ENCODE measurements at places on chromosomes 7 and 10.

- DNase-seq, result no peak
Observed at GRCh38 chr10:34766811-34767494, 48.1 kb downstream of the PARD3 start.

GRCh38 chr10:17028798-17029197, 100.8 kb downstream of the CUBN start:
- DNase-seq, result no peak

DNA sequence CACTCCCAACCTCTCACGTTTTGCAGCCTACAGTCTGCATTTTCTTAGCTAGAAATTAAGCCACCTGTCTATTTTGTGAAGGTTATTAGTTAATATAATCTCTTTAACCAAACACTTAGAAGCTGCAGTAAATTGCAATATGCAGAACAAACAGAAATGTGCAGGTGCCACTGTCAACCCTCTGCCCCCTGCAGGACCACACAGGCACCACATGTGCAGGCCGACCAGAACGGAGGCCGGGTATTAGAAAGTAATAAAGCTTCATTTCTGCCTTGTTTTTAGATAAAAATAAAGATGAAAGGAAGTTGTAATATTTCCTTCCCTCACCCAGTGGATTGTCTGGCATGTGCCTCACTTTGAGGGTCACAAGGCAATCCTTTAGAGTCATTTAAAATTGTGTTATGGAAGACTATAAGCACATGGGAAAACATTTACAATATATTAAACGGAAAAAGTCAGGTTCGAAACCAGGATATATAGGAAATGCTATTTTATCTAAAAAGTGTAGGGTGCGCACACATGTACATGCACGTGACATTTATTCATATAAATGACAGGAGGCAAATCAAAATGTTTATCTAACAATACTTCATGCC, 158.2 kb downstream of the ARHGAP12 start:
- no peak for DNase-seq

- no peak for DNase-seq
Observed at GRCh38 chr10:76302481-76302880, 871.1 kb downstream of the LRMDA start.

DNA sequence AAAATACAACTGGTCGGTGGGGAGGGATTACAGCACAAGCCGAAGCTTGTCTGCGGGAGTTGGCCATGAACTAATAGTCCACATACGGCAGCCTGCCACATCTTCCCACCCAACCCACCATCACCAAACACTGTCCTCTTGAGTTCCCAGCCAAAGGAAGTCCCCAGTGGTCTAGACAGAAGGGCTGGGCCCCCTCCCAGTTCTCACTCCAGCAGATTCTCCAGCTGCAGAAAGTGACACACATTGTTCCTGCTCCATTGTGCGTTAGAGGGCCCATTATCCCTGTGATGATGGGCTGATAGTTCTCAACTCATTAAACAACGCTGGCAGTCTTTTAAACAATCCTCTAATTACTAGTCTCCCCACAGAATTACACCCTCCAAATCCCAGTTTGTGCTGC, 148.0 kb downstream of the FGFR2 start:
- DNase-seq, result no peak

DNA sequence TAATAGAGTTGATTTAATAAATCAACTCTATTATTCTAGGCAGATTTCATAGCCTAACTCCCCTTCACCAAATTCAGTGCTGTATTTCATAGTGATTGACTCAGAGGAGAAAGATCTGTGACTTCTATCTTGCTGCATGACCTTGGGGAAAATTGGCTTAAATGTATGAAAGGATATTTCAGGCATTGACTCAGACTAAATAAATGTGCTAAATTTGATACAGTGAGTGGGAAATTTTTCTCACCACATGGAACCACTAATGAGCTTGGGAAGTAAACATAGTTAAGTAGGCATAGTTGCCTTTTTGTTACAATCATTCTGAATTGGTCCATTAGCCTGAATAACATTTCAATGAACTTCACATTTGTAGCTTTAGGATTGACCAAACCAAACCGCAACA, 89.0 kb upstream of the PRPS1L1 start:
- DNase-seq, result no peak

- DNase-seq, result no peak
Observed at GRCh38 chr7:19116121-19117090, 1.0 kb downstream of the TWIST1 start.

DNA sequence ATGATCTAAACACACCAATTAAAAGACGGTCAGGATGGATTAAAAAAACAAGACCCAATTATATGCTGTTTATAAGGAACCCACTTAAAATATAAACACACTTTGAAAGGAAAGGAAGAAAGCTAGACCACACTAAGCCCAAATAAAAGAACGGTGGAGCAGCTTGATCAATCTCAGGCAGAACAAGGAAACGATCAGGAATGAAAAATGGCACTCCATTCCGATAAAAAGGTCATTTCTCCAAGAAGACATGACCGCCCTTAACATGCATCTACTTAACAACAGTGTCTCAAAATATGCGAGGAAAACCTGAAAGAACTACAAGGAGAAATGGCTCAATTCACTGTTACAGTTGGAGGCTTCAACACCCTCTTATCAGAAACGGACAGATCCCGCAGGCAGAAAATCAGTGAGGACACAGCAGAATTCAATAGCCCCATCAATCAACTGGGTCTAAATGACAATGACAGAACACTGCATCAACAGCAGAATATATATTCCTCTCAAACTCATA, 210.0 kb downstream of the MAD1L1 start:
- DNase-seq, result no peak

- DNase-seq, result no peak
Observed at GRCh38 chr10:35056133-35056532, 34.0 kb downstream of the CUL2 start.

GRCh38 chr7:67484244-67484751, 487.7 kb downstream of the TYW1 start:
- DNase-seq, result no peak

DNA sequence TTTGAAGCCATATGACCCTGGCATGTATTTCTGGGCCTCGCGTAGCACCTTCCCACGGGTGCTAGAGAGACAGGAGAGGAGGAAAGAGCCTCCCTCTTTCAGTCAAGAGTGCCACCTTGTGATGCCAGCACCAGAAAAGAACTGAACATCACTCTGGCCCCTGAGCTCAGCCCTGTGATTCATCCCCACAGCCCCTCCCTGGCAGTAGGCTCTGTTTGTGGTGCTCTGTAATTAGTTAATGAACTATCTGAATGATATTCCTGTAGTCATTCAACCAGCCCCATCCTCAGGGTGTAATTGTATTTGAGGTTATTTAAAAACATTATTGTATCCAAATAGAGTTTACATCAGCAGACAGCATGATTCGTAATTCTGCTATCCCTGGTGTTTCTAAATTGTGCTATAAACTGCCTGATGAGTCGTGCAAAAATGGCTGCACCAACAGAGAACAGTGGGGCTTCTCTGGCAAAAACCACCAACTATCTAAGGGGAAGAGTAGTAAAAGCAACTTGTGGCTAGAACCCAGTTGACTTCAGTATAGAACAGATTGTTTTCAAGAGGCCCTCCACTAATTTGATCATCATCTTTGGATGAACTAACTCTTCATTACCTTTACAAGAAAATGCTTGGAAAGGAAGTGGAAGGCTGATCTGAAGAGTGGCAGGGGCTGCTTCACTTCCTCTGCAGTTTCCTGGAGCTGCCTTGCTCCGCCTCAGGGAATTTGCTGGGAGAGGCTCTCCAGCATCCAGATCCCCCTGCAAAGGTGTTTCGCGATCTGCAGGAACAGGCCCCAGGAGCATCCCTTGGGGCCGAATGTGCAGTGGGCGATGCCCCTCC, 23.7 kb upstream of the TIAL1 start:
- no peak for DNase-seq

GRCh38 chr10:123906884-123907652, 15.5 kb upstream of the CPXM2 start:
- no peak for DNase-seq

DNA sequence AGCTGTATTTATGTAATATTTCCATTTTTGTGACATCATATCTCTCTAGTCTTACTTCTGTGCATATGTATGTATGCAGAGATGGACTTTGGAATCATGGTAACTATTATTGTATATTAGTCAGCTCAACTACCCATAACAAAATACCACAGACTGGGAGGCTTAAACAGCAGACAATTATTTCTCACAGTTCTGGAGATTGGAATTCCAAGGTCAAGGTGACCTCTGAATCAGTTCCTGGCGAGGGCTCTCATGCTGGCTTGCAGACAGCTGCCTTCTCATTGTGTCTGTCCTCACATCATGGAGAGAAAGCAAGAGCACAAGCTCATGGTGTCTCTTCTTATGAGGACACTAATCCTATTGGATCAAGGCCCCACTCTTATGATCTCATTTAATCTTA, 79.1 kb downstream of the RAMP3 start:
- no peak for DNase-seq

- DNase-seq, result no peak
Observed at GRCh38 chr10:71647526-71648253, 71.9 kb downstream of the C10orf105 start.

- DNase-seq, result no peak
Observed at GRCh38 chr10:71211053-71211452, 1.3 kb upstream of the UNC5B start.

DNA sequence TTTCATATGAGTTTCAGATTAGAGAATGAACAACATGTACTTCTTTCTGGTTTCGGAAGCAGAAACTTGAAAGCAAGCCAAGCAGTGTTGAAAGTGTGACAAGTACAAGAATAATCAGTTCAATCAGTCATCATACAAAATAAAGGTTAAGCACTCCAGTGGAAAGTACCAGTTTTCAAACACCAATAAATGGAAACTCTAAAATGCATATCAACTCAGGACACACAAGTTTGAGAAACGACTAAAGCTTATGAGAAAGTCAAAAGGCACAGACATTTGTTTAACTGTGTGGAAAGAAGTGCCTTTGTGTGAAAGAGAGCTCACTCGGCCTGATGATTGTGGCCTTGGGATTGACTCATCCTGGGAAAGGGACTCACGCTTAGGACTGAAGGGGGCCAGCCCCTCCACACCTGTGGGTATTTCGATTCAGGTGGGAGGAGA, 60.6 kb upstream of the AKR1C1 start:
- no peak for DNase-seq

DNA sequence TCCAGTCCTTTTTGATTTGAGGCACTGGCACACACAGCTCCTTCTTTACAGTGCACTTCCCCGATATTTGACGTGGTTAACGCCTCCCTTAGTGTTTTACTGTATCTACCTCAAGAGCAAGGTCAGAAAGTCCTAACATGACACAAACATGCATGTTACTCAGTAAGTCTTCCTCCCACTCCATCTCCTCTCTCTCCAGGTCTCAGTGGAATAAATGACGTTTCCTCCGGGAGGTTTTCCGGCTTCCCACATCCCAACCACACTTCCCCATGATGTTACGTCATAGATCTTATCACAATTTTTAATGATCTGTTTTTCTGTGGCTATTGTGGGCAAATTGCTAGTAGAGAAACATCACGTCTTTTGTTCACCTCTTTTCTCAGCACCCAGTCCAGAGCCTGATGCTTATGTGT, 165.7 kb downstream of the PTPN20 start:
- no peak for DNase-seq

- DNase-seq, result no peak
Observed at GRCh38 chr10:101896225-101896877, 52.8 kb upstream of the KCNIP2 start.

GRCh38 chr10:129621062-129621461, 154.0 kb downstream of the MGMT start:
- no peak for DNase-seq

DNA sequence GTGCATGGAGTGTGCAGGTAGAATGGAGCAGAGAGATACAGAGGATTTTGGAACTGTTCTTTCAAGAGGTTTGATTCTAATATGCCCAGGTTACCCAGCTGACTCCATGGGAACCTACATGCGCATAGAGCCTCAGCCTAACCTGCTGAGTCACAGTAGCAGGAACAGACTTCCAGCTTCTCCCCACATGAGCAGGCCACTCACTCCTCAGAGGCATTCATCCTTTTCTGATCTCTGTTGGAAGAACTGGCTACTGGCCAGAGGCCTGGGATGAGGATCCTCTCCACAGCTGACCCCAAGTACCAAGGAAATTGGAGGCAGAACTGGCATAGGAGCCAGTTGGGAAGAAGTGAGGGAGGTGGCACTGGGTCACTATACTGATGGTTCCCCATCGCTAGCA, 17.9 kb upstream of the CCSER2 start:
- no peak for DNase-seq

DNA sequence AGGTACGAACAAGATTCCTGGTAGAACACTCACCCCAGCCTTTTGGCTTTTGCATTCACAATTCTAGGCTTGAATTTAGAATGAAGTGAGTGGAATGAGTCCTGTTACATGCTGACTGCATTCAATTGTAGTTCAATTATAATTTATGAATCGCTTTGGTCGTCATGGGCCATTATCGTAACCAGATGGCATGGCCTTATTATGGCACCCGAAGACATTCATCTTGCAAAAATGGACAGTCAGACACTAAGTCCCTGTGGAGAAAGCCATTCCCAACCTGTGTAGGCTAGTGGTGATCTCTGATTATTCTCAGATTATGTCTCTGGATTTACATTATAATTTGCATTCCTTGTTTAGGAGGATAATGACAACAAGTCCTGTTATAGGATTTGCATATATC, 292.4 kb upstream of the NPSR1 start:
- no peak for DNase-seq

DNA sequence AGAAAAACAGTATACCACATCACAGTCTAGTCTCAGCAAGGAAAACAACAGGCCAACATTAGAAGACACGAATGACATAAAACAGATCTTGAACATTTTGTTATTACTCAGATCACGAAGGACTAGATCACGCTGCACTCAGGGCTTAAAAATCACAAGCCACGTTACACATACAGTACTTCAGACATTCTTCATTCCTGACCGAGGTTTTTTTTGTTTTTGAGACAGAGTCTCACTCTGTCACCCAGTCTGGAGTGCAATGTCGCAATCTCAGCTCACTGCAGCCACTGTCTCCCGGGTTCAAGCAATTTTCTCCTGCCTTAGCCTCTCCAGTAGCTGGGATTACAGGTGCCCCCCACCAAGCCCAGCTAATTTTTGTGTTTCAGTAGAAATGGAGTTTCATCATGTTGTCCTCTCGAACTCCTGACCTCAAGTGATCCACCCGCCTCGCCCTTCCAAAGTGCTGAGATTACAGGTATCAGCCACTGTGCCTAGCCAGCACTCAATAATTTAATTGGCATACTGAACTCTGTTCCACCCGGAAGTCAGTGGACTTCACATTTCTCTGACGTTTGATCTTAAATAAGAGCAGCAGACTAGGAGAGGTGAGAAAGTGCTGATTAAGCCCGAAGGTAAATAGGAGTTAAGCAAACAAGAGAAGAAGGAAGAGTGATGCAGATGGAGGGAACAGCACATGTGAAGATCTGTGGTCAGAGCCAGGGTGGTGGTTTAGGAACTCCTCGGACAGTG, 3.5 kb downstream of the AIMP2 start:
- no peak for DNase-seq

GRCh38 chr10:49055221-49055849, 60.0 kb downstream of the VSTM4 start:
- DNase-seq, result no peak

Measured in esophagus squamous epithelium (tissue), 5 donors.